ENCODE measurements at places on chromosomes 12 and 14.

DNA sequence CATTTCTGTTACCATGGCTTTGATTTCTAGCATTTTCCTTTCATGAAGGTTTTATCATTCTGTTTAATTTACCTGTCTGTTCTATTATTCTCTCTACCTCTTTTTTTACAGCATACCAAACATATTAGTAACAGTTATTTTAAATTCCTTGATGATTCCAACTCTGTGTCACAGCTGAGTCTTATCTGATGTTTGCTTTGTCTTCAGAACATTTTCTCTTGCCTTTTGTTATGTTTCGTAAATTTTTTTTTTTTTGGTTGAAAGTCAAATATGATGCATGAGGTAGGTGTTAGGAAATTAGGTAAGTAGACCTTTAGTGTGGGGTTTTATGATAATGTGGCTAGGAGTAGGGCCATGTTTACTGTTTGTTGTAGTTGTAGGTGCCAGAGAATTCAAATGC lies 496.4 kb downstream of the FOXG1 start:
- no peak for DNase-seq

- DNase-seq: no peak
Measured at GRCh38 chr14:56112781-56113180, 5.4 kb upstream of the PELI2 start.

DNA sequence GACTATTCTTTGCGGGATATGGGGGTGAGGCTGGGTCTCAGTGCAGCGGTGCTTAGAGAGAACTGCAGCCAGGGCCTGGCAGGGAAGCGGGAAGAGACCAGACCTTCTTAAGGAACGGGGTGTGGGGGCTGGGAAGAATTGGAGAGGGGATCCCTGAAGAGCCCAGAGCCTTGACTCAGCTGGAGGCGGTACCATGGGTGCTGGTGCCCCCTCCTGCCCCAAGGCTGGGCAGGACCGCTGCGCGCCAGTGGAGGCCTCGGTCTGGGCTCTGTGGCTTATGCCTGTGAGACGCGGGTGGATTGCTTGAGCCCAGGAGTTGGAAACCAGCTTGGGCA lies 1.3 kb upstream of the RNU7-1 start:
- no peak for DNase-seq

DNA sequence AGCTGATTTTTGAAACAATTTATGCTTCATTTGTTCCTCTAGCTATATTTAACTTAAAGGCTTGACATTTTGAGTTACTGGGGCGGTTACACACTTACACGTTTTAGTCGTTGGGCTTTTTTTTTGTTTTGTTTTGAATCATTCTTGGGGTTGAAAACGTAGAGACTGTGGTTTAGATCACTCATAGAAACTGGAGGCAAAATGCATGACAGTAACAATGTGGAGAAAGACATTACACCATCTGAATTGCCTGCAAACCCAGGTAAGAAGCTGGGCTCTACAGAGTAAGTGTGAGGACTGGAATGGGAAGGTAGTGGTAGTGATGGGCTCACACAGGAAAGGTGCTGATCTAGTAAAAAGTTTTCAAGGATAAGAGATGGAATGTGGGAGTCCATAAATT lies at the start of gene CLEC2D:
TSS of gene CLEC2D (plus strand) at position 180 of the 400 bp plus-strand sequence. CDS start at position 202, 22 bp downstream.
- peak; percentile 77 for DNase-seq

DNA sequence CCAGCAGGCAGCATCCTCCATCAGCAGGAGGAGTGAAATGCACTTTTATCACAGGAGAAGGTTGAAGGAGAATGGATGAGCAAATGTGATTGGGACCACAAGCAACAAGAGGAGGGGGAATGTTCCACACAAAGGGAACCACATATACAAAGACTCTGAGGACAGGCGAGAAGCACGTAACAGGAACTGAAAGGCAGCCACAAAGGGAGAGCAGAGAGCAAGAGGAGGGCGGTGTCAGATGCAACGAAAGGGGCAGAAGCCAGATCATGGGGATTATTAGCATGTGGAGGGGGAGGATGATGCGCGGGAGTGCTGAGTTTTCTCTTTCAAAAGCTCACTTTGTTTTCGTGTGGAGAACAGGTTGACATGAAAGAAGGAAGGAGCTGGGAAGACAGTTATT lies 241.1 kb downstream of the SPTSSA start:
- DNase-seq: no peak

- DNase-seq: no peak
Measured at GRCh38 chr12:91935296-91935695, 210.3 kb downstream of the BTG1 start.

DNA sequence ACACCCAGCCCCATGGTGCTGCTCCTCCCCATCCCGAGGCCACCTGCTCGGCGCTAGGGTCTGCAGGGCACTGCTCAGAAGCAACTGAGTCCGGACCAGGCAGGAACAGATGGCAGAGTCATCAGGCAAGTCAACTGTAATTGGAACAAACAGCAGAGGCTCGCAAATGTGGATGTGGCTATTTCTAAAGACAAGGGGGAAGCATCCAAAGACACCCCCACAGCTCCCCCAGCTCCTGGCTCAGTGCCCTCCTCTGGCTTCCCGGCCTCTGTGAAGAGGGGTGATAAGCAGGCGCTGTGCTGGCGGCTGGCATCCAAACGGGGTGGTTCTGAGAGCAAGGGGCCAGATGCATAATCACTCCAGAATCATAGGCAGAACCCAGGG lies 125.6 kb downstream of the PIWIL1 start:
- DNase-seq: no peak

DNA sequence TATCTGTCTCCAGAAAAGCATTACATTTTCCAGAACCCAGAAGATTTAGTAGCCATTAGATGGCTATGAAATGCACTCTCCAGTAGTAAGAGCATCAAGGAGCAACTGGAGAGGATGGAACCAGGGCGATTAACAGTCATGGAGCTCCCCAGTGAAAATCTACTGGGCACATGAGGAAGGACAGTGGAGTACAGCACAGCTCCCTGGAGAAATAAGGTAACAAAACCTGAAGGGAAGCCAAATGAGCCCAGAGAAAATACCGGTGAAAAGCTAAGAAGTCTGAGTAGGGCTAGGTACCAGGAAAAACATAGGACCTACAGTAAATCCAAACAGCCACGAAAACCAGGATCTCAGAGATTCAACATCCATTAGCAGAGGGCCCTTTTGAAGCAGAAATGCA lies 21.6 kb downstream of the SOX5 start:
- no peak for DNase-seq

DNA sequence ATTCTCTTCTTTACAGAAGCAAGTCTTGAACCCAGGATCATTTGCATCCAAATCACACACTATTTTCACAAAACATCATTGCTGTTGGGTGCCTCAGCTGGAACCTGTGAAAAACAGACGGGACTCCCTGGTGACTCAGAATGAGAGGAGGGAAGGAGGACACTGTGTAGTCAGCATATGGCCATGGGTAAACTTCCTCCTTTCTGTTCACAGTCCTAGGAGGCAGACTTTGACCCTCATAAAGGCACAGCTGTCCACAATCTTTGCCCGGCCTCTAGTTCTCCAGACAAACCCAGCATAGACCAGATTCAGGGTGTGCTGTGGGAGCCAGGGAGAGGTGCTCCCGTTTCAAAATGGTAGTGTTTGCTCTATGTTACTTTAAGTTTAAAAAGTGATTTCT lies 62.0 kb downstream of the DYRK2 start:
- peak; percentile 8 for DNase-seq

GRCh38 chr12:27252934-27253333 lies 8.8 kb downstream of the STK38L start:
- DNase-seq: no peak

- DNase-seq: peak; percentile 13
Measured at GRCh38 chr12:7645395-7646177, 20.1 kb downstream of the APOBEC1 start.

GRCh38 chr14:44163946-44164345 lies 343.1 kb downstream of the FSCB start:
- no peak for DNase-seq

DNA sequence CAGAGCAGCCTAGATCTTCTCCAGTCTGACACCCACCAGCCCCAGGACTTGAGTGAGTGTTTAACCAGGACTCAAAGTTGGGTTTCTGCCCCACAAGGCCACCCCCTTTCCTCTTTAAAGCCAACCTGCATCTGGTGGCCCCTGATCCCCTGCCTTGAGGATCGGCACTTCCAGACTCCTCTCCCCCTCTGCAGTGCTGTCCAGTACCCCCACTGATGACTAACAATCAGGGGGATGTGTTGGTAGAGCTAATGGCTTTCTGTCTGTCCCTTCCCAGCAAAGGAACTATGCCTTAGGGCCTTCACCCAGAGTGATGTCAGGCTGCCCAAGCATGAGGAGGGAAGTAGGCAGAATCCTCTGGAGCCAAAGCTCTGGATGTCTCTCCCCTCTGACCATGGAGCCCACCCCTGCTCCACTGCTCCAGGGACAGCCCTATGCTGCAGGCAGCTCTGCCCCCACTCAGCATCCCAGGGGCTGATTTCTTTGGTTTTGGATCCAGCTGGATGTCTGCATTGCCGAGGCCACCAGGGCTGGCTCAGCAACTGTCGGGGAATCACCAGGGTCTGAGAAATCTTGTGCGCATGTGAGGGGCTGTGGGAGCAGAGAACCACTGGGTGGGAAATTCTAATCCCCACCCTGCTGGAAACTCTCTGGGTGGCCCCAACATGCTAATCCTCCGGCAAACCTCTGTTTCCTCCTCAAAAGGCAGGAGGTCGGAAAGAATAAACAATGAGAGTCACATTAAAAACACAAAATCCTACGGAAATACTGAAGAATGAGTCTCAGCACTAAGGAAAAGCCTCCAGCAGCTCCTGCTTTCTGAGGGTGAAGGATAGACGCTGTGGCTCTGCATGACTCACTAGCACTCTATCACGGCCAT lies 42.9 kb downstream of the DAD1 start:
- no peak for DNase-seq

Measured in CD4-positive, alpha-beta T cell treated with Interleukin-1 beta for 1 hour (primary cell).